ENCODE measurements at places on chromosomes 13 and 19.
A peak's percentile ranks its signal among the peaks of the same experiment; 100 is the strongest.

DNA sequence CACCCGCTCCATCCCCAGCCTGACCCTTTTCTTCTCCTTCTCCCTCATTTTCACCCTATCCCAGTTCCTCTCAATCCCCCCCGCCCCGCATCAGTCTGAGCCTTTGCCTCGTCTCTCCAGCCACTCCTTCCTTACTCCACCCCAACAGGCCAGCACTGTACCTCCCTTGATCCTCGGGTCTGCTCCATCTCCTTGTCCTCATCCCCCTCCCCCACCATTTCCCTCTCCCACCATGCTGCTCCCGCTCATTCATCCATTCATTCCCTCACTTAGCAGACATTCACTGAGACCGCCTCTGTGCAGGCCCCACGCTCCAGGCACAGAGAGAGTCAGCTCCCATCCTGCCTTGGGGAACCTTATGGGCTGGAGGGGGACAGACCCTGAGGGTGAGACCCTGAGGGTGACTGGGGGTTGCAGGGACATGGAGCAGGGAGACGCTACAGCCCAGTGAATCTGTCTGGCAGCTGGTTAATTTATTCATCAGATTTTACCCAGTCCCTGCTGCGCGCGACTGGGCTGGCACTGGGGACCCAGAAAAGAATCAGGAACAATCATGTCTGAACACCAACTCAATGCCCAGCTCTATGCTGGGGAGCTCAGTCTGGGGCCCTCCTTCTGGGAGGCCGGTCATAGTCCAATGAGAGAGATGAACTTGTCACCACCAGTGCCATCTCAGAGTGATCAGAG is 881 bp downstream of the ARHGAP33 start:
- no peak for DNase-seq

DNA sequence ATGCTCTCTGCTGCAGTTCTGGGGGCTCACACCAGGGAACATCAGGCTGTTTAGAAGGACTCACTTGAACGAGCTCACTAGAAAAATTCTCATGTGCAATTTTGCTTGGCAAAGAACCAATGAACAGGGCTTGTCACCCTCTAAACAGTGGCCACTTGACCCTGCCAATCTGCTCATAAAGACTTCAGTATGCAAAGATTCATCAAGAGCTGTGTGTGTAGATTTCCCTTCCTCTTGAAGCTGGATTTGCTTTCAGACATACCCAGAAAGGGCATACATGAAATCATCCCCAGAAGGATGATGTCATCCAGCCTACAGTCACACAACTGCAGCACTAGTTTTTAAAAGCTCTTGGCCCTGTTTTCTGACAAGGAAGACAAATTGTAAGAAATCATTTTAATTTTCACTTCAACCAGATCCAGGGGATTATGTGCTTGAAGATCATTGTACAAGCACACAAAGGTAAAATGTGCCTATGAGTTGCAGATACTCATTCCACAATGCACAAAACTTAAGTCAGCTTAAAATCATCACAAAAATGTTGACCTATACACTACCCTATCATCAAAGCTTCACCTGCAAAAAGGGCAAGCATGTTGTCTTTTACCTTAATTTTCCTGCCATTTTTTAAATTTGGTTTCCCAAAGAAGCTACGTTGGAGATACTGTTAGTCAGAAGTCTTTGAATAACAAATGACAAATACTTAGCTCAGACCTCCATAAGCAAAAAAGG is 5.2 kb upstream of the STK24 start:
- no peak for DNase-seq

DNA sequence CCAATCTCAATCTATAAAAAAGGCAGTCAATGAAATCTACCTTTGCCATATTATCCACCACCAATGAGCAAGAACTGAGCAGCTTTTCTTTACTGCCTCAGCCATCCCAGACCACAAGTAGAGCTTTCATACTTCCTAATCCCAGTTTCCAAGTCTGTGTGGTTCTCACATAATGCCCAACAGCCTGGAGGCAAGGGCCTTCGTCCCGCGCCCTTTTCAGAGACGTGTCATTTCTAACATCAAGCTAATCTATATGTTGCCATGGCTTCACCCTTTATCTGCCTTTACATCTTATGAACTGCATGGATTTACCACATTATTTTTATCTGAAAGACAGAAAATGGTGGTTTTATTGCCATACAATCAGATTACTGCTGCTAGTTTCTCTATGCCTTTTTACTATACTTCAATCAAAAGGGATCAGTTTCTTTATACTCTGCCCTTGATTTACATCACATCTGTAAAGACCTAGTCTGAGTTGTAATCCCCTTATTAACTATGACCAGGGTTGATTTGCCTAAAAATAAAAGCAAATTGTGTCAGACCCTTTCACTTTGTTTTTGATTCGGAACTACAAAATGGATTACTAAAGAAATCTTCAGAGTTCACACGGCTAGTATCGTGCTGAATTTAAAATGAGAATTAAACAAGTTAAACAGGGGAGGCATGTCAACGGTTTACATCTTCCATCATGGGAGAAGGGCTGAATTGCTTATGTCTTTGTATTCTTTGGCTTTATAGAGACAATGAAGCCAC is 5.9 kb downstream of the EFNB2 start:
- DNase-seq, result no peak

- DNase-seq, result no peak
Observed at GRCh38 chr13:31761951-31762350, 22.6 kb downstream of the RXFP2 start.

GRCh38 chr13:84865783-84866221 is 933.4 kb downstream of the SLITRK6 start:
- DNase-seq, result no peak

- DNase-seq, result peak; percentile 82
Observed at GRCh38 chr13:76886292-76887075, at the start of gene KCTD12. KCTD12 (minus strand) TSS chr13:76886405; CDS start chr13:76886148, 257 bp downstream.

GRCh38 chr13:46121597-46122163 is 16.8 kb upstream of the CPB2 start:
- no peak for DNase-seq

GRCh38 chr19:30254789-30255188 is 117.4 kb upstream of the ZNF536 start:
- DNase-seq, result no peak

- no peak for DNase-seq
Observed at GRCh38 chr13:37656247-37656940, 57.8 kb upstream of the POSTN start.

GRCh38 chr13:106520251-106521054 is 15.0 kb downstream of the EFNB2 start:
- no peak for DNase-seq

- DNase-seq, result no peak
Observed at GRCh38 chr13:20051366-20051765, 92.8 kb downstream of the ZMYM2 start.

DNA sequence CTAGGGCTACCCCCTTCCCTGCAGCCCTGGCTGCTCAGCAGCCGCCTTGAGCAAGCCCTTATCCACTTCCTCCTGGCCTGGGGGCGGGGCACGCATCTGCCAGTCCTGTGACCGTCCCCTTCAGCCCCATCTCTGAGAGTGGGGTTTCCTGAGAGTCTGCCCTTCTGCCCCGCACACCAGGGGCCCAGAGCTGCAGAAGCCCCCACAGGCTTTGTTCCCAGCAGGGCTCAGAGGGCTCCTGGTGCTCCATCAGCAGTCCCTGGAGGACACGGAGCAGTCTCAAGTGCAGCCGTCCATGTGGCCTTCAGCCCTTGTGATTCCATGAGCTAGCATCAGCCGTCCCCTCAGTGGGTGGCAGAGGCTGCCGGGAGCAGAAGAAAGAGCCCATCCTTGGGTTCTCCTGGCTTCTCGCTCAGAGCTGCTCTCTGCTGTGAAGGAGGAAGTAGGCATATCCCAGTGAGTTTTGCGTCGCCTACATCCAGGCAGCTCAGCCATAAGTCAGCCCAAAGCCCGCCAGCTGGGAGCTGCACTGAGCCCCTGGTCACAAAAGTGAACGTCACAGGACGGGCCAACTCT is 16.3 kb downstream of the MYO9B start:
- DNase-seq, result no peak

DNA sequence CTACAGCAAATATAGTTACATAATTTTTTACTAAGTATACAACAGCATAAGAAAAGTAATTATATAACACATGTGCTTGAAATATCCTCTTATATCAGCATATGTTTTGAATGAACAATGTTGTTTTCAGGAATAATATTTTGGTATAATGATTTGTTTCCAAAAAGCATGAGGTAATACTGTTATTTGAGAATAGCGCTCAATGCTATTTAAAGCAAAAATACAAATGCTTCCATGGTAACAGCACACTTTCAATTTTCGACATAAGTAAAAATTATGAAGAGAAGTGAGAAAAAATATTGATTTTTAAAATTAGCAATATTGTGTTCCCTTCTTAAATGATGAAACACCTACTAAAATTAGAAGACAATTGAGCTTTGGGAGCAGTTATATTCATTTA is 715.9 kb upstream of the ATXN8OS start:
- DNase-seq, result no peak

DNA sequence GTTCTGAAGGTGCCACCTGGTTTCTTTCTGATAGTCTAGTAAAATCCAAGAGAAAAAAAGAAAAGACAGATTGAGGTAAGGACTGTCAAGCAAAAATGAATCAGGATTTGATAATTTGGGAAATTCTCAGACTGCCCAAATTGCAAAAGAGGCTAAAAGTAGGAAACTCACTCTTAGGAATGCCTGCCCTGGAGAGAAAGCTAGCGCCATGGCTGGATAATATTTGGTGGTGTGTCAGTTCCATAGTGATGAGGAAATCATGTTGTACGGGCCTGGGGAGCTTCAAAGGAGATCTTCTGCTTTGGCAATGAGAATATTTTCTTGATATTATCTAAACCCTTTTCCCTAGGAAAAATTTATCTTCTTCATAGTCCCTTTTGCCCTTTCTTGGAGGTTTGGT is 1008.1 kb upstream of the SLC10A2 start:
- no peak for DNase-seq

DNA sequence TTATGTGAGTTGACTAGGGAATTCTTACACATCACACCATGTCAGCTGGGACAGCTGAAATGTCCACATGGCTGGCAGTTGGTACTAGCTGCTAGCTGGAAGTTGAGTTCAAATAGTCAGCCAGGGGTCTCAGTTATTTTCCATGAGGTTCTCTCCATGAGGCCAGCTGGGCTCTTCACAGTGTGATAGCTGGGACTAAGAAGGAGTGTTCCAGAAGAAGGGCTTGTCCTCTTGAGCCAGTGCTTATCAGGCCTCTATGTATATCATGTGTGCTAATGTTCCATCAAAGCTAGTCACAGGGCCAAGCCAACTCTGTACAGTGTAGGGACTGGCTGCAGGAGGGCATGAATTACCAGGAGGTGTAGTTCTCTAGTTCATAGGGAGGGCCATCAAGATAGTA is 11.8 kb downstream of the USPL1 start:
- no peak for DNase-seq

DNA sequence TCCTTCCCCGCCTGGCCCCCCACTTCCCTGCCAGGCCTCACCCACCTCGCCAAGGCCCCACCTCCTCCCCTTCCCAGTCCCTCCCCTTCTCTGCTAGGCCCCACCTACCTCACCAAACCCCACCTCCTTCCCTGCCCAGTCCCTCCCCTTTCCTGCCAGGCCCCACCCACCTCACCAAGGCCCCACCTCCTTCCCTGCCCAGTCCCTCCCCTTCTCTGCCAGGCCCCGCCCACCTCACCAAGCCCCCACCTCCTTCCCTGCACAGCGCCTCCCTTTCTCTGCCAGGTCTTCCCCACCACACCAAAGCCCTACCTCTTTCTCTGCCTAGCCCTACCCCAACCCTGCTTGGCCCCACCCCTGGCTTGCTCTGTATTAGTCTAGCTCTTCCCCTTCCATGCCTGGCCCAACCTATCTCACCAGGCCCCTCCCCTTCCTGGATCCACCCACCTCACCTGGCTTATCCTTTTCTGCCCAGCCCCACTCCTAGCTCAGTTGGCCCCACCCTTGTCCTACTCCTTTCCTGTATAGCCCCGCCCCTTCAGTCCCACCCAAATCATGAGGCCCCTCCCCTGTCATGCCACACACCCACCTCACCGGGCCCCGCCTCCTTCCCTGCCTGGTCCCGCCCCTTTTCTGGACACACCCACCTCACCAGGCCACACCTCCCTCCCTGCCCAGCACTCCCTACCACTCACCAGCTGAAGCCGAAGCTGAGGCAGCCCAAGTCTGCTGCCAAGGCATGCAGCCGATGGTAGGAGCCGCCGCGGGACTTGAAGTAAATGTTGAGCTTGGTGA is 16.2 kb downstream of the CERS1 start:
- DNase-seq, result no peak

- no peak for DNase-seq
Observed at GRCh38 chr19:21468791-21469190, 36.6 kb upstream of the ZNF429 start.

- no peak for DNase-seq
Observed at GRCh38 chr19:16544473-16545231, 2.4 kb upstream of the CHERP start.

DNA sequence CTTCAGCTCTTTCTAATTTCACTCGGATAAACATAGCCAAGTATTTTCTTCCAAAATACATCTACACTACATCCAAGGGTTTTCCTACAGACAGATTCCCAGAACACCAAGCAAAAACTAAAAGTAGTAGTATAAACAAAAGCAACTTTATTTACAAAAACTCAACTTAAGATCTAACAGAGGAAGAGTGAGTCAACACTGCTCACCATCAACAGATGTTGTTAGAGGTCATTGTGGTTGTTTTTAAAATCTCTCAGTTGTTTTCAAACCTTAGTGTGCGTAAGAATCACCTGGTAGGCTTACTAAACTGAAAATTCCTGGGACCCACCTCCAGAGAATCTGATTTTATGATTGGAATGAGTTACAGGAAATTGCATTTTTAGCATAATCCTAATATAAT is 631.7 kb upstream of the SGCG start:
- no peak for DNase-seq

DNA sequence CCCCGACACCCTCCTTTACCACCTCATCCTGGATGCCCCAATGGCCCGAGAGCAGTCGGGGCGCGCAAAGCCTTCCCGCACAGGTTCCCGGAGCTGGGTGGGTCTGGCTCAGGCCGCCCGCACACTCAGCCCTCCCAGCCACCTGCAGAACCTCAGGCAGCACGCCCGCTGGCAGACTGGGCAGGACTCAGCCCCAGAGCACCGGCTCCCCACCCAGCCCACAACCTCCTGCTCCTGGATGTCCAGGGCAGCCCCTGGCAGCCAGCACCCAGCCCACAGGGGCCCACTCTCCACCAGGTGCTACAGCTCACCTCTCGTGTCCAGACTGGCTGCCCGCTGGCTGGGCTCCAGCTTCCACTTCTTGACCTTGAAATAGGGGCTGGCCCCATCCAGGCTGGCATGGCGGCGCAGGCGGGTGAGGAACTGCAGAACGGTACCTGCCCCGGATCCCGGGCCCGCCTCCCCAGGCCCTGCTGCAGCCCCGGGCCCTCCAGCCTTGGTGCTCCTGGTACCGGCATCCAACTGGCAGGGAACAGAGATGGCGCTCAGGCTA is 4.6 kb downstream of the CBARP start:
- DNase-seq, result no peak

DNA sequence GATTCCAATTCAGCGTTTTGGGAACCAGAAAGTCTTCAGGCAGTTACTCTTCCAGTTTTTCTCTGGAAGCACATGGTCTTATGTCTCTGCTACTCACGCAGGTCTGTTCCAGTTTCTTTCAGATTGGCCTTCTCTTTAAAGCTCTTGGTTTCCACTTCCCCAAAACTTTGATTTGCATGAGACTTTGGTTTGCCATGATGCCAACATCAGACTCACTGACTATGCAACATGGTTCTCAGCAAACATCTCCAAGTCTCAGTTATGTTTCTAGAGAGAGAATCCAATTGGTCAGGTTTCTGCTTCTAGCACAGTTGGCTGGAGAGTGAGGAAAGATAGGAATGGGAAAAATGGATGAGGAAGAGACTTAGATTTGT is 3.1 kb downstream of the AKAP11 start:
- DNase-seq, result no peak

GRCh38 chr19:45881082-45881908 is 4.6 kb downstream of the IRF2BP1 start:
- no peak for DNase-seq

Data from naive thymus-derived CD4-positive, alpha-beta T cell (primary cell).